ENCODE measurements at places on chromosomes 2 and 18.

DNA sequence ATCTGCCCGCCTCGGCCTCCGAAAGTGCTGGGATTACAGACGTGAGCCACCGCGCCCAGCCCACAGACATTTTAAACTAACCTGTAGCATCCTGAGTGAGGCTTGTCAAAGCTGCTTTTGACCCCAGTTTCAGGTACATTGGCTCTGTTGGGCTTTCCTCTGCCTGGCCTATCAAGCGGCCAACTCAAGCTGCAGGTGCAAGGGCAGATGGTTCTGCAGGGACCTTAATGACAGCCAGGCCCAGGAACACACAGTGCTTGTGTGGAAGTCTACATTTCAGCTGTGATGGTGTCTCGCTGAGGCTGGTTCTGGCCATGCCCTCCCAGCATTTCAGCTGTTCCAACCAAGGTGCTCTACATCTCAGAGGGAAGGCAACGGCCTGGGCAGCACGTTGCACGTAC is 18.4 kb downstream of the INPP4A start:
- DNase-seq, result no peak

- no peak for DNase-seq
These were observed 54.5 kb downstream of the SCN2A start for GRCh38 chr2:165293440-165294420.

DNA sequence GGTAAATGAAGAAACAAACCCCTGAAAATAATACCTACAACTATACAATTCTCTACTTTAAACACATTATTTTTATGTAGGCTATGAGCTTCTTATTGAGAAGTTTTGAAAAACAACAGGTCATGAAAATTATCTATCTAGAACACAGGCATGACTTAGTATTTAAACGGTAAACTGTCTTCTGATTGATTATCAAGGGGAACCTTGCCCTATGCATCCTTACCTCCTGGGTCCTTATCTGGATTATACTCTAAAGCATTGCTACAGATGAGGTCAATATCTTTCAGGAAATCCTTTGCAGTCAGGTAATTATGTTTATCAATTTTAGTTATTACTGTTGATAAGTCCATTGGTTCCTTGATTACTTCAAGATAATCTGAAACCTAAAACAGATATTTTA is 144.3 kb downstream of the ATAD2B start:
- DNase-seq, result no peak

GRCh38 chr18:55781481-55781957 is 193.5 kb upstream of the TCF4 start:
- DNase-seq, result no peak

- DNase-seq, result peak; percentile 29
These were observed 494.9 kb downstream of the NYAP2 start for GRCh38 chr2:225894236-225894980.

DNA sequence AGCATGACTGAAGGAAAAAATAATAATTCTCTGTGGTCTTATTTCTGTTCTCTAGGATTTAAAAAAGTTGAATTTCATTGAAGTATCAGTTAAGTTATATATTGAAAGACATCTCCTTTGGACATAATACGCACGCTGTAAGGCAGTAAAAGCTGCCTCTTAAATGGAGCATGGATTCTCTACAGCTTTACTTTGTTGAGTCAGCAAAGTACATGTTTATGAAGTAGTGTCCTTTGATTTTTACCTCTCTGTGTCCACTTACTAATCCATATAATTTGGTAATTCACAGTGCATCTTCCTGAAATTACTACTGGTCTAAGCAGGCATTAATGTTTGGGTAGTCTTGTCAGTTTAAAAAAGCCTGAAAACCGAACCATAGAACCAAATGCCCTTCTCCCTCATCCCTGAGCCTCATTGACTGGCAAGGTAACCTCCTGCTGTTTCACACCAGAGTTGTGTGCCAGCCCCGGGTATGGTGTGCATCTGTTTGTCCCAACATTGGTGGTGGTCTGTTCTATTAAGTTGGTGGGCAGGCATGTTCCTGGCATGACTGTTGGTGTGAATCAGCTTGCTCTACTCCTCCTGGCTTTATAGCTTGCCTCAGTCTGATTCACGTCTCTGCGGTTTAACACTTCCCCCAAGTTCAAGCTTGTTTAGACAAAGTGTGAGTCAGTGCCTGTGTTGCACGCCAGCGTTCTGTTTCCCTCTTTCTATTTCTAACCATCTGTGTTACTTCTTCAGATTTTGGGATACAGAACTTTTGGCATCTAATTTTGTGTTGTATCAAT is 71.0 kb upstream of the ITM2C start:
- peak; percentile 70 for DNase-seq

All from stomach (tissue), 19 donors.